GM23248 (cell line): ENCODE measurements at places on chromosomes 2 and 18.

DNA sequence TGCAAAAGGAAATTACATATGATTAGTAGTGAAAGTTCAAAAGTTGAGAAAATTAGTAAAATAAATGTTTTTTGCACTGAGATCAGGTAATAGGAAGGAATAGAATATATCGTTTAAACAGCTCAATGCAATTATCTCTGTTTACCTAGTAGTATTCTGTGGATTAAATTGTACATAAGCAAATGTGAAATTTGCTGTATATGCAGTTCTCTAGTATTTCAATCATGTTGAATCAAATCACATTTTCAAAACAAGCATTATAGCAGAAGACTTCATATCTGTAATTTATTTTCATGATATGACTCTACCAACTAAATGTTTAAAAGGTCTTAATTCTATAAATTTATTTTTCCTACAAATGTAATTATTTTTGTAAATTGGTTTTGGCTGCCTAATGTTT lies 31.6 kb downstream of the ITPRID2 start:
- DNase-seq, result no peak

GRCh38 chr2:19818543-19818942 lies 83.2 kb downstream of the TTC32 start:
- peak; percentile 46 for DNase-seq

DNA sequence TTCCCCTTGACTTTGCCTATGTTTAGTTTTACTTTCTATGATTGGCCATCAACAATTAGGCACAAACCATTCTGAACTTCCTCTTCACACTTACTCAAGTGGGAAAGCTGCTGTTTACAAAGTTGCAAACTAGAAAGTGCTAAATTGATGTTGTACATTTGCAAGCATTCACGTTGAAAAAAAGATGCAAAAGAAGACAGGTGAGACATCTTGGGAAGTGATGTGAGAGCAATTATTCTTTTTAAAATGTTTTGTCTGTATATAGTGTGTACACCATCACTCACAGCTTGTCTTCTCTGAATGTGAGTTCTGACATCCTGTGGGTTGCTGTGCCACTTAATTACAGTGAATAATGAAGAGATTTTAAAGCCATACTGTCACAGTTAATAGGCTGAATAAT lies 874.1 kb upstream of the LRATD1 start:
- DNase-seq, result no peak

DNA sequence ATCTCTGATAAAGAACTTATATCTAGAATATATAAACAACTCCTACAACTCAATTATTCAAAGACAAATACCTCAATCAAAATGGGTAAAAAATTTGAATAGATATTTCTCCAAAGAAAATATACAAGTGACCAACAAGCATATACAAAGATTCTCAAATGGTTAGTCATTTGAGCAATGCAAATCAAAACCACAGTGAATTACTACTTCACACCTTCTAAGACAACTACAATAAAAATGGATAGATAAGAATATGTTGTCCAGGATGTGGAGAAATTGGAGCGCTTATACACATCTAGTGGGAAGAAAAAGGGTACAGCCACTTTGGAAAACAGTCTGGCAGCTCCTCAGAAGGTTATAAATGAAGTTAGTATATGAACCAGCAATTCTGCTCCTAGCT lies 332.9 kb downstream of the TGIF1 start:
- no peak for DNase-seq

DNA sequence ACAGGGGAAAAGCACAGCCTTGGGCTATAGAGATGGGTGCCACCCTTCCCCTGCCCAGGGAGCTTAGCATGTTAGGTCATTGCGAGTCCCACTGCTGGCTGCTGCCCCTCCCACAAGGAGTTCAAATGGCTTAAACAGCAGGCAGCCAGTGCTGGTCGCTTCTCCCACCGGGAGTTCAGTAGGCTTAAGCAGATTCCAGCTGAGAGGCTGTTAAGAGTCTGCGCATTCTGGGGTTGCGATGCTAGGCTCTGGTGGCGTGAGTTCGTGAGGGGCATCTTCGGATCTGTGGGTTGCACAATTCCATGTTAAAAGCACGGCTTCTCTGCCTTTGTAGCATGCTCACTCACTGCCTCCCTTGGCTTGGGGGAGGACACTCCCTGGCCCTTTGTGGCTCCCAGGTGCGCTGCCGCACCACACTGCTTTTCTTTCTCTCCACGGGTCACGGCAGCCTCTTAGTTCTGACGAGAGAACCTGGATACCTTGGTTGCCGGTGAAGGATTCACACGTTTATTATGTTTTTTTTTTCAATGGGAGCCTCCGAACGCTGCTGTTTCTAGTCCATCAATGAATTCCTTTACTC lies 93.2 kb downstream of the UNC80 start:
- no peak for DNase-seq

DNA sequence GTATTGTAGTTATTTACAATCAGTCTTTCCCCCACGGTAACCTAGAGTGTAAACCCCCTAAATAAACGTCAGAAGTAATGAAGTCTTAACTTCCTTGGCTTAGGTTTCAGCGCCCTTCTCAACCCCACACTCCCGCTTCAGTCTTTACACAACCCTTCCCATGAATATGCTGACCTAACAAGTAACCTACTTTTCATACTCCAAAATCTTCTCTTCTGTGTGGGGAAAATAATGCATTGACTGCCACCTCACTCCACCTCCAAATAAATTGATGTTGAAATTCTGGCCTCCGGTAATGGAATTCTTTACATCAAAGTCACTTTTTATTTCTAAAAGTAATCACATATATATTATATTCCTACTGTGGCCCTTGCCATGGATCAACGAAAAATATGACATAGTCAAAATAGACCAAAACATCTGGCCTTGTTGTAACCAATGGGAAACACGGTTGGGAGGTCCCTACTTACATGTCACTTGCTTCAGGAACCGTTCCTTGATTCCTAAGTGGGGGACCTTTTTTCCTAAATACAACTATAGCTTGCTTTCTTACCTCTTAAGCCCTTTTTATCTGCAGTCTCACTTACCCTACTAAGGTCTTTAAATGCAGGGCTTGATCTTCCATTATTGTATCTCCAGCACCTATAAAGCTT lies 961 bp downstream of the GEN1 start:
- peak; percentile 45 for DNase-seq

- DNase-seq, result no peak
Observed at GRCh38 chr18:56831988-56832387, 180.8 kb downstream of the WDR7 start.

GRCh38 chr2:58508006-58508405 lies 266.9 kb upstream of the FANCL start:
- DNase-seq, result no peak

DNA sequence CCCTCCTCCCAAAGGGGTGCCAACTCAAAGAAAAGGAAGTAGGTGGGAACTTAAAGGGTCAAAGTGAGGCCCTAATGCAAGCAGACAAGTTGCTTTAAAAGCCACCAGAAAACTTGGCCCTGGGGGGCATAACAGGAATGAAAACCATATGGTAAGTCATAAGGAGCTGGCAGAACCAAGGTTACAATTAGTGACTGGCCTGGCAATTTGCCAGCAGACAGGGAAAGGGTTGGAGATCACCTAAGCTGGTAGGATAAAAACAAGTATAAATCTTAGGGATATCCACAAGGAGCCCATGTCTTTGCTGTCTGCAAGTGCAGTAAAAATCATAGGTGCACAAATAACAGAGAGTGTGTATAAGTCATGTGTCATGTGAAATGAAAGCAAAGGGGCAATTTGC lies 256.7 kb upstream of the LRRTM4 start:
- no peak for DNase-seq

GRCh38 chr18:12589448-12589847 lies 68.5 kb downstream of the SPIRE1 start:
- no peak for DNase-seq

- DNase-seq, result no peak
Observed at GRCh38 chr2:73997813-73998212, 13.1 kb downstream of the TET3 start.

DNA sequence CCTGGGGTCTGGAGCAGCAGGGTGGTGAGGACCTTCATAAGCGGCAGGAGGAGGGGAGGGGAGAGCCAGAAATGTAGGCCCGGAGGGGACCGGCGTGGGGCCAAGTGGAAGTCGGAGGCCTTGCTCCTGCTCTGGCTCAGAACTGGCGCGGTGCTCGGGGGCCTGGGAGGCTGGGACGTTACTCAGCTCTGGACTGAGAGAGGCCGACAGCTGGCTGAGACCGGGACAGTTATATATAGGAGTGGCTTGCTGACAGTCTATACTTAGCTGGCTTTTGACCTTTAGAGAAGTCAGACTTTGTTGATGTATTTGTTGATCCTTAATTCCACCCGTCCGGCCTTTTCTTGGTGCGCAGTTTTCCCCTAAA lies 15.7 kb downstream of the IGFBP5 start:
- DNase-seq, result no peak

DNA sequence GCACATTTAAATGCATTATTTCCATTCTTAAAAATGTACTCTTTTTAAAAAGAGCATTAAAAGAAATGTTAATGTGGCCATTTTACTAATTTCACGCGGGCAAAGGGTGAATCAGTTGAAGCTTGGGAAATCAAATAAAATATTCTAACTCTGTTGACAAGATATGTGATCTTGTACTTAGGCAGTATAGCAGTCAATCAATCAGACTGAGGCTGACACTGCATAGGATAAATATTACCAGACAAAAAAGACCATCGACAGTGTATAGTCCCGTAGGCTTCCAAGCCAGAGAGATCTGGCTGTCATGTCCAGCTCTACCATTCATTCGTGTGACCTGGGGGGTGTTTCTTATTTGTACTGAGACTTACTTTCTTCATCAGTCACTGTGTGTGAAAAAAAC lies 39.8 kb upstream of the CCDC68 start:
- DNase-seq, result no peak

DNA sequence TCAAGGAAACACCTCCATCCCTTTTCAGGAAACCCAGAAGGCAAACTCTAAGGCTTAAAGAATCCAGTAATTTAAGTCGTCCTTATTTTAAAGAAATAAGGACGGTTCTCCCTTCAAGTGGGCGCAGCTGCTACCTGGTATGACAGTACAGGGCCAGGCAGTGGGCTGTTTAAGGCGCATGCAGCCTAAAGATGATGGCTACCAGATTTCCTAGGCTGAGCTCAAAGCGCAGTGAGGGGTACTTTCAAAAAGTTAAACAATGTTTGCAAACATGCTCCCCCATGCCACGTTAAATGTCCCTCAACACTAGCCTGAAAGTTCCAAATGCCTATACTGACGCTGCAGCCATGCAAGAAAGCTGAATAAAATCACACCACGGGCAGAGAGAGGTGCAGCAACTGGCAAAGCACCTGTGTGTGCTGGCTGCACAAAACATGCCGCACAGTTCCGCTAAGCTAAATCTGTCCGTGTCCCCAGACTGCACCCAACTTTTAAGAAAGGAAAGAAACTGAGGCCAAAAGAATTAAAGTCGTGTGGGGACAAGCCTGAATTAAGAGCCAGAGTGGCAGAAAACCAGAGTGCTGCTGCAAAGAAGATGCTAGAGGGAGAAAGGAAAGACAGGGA lies 583 bp downstream of the HIBCH start:
- DNase-seq, result peak; percentile 52

GRCh38 chr18:50578030-50578429 lies 18.1 kb downstream of the MAPK4 start:
- no peak for DNase-seq

DNA sequence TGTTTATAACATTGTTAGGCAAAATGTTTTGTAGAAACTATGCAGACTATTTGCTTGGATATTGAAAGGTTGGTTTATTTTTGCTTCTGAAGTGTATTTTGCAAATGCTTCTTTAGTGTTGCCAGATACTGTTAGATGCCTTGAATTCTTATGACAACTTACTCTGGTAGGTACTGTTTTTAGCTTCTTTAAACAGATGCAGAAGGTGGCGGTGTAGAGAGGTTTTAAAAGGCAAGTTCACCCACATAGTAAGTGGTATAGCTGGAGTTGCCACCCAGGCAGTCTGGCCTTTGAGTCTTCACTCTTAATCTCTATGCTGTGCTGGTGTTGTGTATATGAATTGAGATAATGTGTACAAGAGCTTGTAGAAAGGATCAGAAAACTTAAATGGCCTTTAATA lies 3.6 kb downstream of the PCYOX1 start:
- DNase-seq, result no peak

DNA sequence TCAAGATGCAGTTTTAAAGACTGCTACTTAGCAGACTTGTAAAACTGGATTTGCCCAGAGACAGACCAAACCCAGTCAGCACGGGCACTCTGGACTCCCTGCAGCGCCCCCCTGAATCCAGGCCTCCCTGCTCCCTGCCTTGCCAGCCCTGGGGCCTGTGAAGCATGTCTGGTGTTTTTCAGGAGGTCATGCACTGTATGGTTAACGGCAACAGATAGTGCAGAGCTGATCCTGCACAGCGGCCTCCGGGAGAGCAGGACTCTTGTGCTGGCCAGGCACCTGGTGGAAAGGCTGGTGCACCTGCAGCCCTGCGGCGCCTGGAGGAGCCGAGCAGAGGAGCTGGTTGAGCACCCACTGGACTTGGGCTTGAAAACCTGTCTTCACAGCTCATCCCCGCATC lies 30.4 kb downstream of the HDAC4 start:
- DNase-seq, result no peak

DNA sequence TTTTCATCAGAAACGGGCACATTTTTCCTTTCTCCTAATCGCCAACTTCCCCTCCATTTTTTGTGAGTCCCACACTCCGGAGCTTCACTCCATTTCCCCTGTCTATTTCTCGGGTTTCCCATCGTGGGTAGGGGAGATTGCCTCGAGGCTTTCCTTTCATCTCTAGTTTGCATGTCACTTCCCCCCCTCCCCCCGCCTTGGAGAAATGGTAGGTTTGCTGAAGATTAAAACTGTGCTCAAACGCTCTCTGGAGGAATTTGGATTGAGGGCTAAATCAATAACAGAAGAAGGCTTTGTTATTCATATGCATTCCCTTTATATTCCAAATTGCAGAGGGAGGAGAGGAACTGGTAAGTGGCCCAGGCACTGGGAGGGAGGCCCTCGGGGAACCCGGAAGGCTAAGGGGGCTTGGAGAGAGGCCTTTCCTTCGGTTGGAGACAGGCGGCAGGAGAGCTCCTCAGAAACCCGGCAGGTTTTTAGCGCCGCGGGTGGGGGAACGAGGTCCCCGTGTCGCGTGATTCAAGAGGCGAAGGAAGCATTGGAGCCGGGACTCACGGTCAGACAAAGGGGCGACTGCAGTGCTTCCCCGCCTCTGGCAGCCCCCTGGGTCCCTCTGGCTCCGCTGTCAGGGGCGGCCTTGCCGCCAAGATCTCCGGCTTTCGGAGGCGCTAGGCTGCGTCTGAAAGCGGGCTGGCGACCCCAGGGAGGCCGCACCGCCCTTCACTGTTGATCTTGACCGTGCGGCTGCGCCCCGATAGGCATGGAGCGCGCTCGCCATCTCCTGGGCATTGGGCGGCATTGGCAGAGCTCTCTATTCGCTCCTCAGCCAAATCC lies 2.4 kb upstream of the HOXD12 start:
- peak; percentile 95 for DNase-seq

GRCh38 chr2:15731889-15732271 lies 140.2 kb downstream of the DDX1 start:
- DNase-seq, result no peak

DNA sequence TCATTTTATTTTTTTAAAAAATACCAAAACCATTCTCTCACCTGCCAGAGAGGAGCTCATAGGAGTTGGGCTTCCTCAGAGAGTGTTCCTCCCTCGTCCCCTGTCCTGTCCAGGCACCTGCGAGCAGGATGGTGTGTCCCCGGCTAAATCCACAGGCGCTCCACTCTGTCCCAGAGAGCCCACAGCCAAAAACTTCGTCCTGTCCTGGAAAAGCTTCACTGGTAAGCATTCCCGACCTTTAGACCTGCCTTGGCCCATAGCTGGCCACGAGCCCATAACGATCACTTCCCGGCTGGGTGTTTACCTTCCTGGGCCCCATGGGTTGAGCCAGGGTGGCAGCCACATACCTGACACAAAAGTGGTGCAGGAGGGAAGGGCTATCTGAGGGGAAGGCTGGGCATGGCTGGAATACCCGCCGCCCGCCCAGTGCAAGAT lies at the start of gene NGEF:
TSS of gene NGEF (minus strand) at position 230 of the 435 bp plus-strand sequence. CDS start 38,366 bp downstream, outside the sequence.
- DNase-seq, result no peak

- DNase-seq, result peak; percentile 60
Observed at GRCh38 chr2:45706033-45706432, 54.6 kb downstream of the PRKCE start.
